ENCODE measurements at places on chromosomes 1 and 21. TPM values are rescaled to one million over a fixed set of nuclear protein-coding genes. Genes with fewer than 3 reads are reported as not detected.

- DNase-seq = no peak
Measured at GRCh38 chr1:12521096-12521495, 96.9 kb downstream of the DHRS3 start.

- DNase-seq = no peak
Measured at GRCh38 chr1:245380790-245381535, 226.2 kb downstream of the KIF26B start.

DNA sequence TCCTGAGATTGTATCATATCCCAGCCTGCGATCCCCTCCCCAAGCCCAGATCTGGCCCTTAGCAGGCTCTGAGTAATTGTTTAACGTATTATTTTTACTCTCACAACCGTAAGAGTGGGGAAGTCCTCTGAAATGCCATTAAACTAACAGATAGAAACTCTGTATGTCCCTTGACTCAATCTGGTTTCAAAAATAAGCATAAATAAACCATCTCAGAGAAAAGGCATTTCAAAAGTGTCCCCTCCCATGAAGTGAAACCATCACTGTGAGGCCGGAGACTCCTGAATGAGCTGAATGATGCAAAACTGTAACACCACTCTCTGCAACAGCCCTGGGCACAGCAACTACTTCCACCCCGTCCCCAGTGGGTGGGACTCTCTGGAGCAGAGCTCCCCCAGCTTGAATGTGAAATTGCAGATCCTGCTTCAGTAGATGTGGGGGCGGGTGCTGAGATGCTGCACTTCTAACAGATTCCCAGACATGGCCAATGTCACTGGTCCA, 104.1 kb downstream of the SYF2 start:
- no peak for DNase-seq

DNA sequence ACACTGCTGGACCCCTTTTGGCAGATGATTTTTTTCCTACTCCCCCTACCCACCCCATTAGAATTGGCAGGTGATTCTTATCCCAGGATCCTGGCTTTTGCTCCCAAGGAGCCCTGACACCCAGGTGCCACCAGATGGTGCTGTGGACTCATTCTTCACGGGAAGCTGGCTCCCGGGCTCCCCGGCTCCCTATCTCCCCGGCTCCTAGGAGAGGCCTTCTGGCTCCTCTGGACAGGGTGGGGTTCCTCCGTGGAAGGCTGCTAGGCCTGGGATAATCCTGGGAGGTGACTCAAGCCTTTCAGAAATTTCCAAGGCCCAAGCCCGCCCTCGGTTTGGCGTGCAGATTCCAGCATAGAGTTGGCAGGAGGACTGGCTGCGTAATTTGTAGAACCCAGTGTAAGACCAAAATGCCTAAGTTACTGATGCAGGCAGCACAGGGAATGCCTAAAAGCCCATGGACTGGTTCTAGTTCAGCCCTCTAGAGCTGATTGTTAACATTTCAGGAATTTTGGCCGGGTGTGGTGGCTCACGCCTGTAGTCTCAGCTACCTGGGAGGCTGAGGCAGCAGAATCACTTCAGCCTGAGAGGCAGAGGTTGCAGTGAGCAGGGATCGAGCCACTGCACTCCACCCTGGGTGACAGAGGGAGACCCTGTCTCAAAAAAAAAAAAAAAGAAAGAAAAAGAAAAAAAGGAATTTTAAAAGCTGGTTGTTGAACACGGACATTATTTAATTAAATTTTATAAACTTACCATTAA, 6.8 kb upstream of the BSDC1 start:
- DNase-seq = peak; percentile 87

- no peak for DNase-seq
Measured at GRCh38 chr1:230163205-230163604, 96.2 kb downstream of the GALNT2 start.

GRCh38 chr1:43239484-43239883, 30.3 kb upstream of the TMEM125 start:
- no peak for DNase-seq

GRCh38 chr1:223344491-223344890, 19.5 kb downstream of the SUSD4 start:
- no peak for DNase-seq

DNA sequence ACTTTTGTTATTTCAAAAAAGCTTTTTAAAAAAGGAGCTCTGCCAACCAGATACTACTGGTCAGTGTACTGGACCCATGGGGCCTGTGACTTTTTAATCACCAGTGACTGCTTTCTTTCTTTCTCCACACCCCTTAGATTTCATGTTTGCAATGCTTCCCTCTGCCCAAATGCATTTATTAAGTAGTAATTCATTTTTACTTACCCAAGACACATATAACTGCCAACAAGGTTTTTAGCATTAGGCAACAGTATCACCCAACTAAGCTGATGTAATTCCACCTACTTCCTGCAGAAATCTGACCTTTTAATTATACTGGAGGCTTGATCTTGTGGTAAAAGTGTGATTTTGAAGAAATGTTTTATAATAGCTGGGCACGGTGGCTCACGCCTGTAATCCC, 12.5 kb downstream of the MECR start:
- DNase-seq = no peak

GRCh38 chr1:44034976-44035716, 3.9 kb upstream of the SLC6A9 start:
- no peak for DNase-seq

- no peak for DNase-seq
Measured at GRCh38 chr21:26815197-26815596, 30.0 kb downstream of the ADAMTS1 start.

GRCh38 chr1:162901243-162901642, 40.3 kb upstream of the CCDC190 start:
- DNase-seq = no peak

DNA sequence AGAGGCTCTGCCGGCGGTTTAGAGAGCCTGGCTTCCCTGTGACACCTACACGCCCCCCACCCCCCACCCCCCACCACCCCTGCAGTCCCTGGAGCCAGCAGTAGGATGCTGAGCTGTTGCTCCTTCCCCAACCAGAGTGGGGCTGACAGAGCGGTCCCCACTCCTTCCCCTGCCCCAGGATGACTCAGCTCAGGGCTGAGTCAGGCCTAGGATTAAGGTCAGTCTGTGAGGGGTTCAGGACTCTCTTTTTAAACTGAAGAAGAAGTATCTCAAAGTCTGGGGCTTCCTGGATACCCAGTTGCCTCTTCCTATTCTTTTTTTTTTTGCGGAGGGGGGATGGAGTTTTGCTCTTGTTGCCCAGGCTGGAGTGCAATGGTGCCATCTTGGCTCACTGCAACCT, 19.1 kb downstream of the DMBX1 start:
- DNase-seq = no peak

DNA sequence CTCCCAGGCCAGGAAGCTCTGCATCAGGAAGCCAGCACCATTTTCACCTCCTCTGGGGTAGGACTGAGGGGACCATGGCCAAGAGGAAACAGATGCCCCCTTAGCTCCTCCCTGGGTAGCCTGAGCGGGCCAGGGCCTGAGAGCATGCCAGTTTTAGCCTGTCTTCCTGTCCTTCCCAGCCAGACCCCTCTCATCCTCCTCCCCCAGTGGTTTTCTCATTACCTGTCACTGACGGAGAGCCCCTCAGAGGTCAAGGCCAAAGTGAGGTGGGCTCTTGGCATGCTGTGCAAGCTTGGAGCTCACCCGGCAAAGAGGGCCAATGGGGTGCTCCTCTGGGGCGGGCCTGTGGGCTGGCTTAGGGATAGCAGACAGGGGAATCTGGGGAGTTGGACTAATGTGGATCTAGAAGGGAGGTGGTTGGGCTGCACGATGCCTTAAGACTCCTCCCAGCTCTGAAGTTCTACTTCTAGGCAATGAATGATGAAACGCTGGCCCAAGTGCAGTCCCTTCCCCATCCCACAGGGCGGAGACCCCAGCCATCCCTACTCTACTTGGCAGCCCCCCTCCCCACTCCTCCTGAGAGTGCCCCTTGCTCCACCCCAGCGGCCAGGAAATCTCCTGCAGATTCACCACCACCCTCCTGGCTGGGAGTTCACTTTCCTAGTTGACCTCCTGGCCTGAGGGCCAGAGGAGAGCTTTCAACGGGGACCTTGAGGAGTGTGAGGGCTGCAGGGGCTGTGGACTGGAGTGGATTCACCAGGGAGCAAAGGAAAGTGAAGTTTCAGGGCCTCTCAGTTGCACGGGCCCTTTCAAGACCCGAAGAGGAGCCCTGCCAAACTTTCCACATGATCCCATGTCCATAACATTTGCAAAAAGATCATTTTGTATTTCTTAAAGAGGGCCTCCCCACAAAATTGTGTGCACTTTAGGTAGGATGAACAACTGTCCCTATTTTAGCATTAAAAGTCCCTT, 9.4 kb upstream of the LMNA start:
- DNase-seq = no peak

DNA sequence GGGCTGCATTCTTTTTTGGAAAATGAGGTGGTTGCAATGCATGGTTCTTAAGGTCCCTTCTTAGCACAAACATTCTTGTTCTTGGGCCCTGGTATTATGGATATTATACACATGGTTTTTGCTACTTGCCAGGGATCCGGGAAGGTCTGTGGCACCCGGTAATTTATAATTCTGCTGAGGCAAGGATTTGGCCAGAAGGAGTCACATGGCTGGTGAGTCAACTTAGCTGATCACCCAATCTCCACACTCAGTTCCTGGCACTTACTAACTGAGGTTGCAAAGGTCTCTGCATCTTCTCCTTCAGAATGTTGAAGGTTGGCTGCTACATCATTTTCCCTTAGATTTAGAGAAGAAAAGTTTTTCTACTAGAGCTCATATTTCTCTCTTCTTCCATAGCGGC, 112.5 kb downstream of the ROR1 start:
- DNase-seq = no peak

DNA sequence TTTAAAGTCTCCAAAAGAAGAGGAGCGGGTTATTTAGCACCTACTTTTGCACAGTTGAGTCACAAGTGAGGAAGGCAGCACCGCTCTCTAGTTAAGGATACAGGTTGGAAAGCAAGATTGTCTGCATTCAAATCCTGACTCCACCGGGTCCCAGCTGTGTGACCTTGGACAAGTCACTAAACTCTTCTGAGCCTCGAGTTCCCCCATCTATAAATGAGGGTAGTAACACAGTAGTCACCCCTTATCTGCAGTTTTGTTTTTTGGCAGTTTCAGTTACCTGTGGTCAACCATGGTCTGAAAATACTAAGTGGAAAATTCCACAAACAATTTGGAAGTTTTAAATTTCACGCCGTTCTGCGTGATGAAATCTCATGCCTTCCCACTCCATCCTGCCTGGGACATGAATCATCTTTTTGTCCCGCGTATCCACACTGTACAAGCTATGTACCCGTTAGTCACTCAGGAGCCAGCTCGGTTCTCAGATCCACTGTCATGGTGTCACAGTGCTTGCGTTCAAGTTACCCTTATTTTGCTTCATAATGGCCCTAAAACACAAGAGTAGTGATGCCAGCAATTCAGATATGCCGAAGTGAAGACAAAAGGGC, 49.4 kb downstream of the CAPZB start:
- DNase-seq = no peak

DNA sequence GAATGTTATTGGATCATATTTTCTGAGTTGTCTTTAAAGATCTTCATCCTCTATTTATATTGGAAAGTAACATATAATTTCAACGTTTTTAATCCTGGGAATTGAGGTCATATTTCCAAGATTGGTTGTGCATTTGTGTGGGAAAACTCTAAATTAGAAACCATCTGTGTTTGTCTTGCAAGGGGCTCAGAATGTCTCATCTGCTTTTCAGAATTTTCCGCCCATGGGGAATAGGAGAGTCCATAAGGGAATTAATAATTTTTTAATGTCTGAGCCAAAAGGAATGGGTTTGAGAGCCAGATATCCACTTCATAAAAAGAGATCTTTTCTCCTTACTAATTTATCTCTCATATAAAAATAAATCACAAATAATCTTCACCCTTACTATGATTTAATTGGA, 84.8 kb upstream of the MAP1LC3C start:
- DNase-seq = peak; percentile 11

GRCh38 chr1:224182057-224182865, 779 bp upstream of the DEGS1 start:
- no peak for DNase-seq

GRCh38 chr1:183278739-183279591, 92.9 kb downstream of the LAMC2 start:
- no peak for DNase-seq

DNA sequence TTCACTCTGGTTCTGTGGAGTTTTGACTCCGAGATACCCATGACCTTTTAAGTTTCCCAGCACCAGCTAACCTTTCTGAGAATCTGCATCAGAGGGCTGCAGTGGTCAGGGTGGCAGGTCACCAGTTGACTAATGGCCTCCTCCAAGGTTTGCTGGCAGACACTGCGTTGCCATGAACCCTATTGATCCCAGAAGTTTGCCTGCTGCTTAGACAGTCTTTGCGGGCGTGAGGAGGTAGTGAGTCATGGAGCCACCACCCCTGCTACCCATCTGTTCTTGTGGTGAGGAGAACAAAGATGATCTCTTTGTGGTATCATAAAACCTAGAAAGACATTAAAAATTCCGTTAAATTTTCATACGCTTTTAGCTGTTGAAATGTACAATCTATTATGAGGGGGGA, 180.4 kb downstream of the FGGY start:
- no peak for DNase-seq

- DNase-seq = no peak
Measured at GRCh38 chr1:51575406-51576084, 41.3 kb upstream of the OSBPL9 start.

DNA sequence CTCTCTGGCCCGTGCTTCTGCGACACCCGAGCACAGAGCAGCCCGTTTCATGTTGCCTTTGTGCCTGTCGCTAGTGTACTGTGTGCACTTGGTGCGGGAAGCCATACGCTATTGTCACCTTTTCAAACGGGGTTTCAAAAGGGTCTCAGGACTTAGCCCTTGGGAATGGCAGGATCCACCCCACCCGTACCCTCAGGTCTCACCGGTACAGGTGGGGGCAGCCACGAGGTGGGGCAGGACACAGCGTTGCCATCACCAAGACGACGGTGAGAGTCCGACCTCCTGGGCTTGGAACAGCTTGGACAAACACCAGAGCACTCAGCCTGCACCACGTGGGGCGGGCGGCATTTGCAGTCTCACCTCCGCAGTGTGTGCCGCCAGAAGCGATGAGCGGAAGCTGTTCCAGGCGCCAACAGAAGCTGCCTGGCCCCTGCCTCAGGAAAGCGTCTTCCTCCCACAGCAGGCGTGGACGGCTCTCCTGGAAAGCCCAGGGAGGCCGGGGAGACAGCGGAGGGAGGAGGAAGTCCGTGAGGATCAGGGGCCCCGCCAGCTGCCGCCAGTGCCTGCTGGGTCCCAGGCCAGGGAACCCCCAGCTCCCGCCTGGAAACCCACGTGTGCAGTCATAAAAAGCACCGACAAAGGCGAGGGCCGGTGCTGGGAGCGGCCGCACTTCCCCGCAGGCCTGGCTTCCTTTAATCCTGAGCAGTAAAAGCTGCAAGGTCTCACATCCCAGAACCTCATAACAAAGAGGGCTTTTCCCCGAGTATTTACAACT, 131.3 kb upstream of the ARHGEF16 start:
- DNase-seq = peak; percentile 52

GRCh38 chr1:67711855-67712212, 26.8 kb downstream of the GADD45A start:
- DNase-seq = no peak

GRCh38 chr1:167808104-167808503, 86.3 kb downstream of the MPZL1 start:
- DNase-seq = no peak

GRCh38 chr21:34805157-34805556, 136.4 kb downstream of the CLIC6 start:
- DNase-seq = no peak

ZMYND12 gene
- polyA plus RNA-seq = 0.38 TPM

SLC1A7 gene
- polyA plus RNA-seq = 0.04 TPM

FCRL4 gene
- polyA plus RNA-seq = not detected

PBX1 gene
- polyA plus RNA-seq = 13.3 TPM

ZMPSTE24 gene
- polyA plus RNA-seq = 23.9 TPM

GBP7 gene
- not detected for polyA plus RNA-seq

CD1B gene
- polyA plus RNA-seq = not detected

EFCAB7 gene
- polyA plus RNA-seq = 2.3 TPM

CR1 gene
- 0.19 TPM for polyA plus RNA-seq
